Testis (tissue), 5 donors: ENCODE measurements at places on chromosomes 2 and 18. TPM values are rescaled to one million over a fixed set of nuclear protein-coding genes. Genes with fewer than 3 reads are reported as not detected.

- no peak for DNase-seq
Observed at GRCh38 chr18:29871246-29871645, 1171.3 kb downstream of the DSC3 start.

- no peak for DNase-seq
Observed at GRCh38 chr18:27735117-27735516, 441.8 kb downstream of the CDH2 start.

- DNase-seq: no peak
Observed at GRCh38 chr2:76251342-76251741, 540.6 kb upstream of the GCFC2 start.

- DNase-seq: no peak
Observed at GRCh38 chr2:191867507-191867847, 20.6 kb upstream of the CAVIN2 start.

Gene VWA3B
- total RNA-seq: 27.0 TPM

Gene DES
- 17.6 TPM for total RNA-seq
